Stimulated activated CD4-positive, alpha-beta T cell treated with anti-CD3 and anti-CD28 coated beads, Interleukin-15, amount 100 ng/mL, for 1 hour (primary cell): ENCODE measurements at places on chromosomes 5 and 9.

DNA sequence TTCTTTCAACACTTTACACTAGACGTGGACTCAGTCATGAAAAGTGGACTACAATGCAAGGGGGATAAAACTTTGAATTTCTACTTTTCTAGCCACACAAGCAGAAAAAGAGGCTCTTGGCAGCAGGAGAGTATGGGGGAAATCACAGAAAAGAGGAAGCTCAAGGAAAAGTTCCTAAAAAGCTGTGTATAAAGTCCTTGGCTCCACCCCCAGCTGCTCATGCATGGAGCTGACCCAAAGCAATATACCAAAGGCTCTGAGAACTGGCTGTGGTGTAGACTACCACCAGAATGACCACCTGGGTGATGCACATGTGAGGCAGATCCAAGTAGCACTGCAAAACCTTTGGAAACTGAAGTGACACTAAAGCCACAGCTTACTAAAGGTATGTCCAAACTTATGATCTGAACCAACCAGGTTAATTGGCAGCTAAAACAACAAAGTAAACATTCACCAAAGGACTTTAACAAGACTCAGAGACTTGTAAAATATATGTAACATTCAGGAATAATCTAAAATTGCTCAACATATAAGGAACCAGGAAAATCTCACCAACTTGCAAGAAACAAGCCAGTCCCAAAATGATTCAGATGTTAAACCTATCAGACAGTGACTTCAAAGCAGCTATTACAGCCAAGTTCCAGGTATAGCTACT is 55.5 kb upstream of the RASGRF2 start:
- no peak for DNase-seq

DNA sequence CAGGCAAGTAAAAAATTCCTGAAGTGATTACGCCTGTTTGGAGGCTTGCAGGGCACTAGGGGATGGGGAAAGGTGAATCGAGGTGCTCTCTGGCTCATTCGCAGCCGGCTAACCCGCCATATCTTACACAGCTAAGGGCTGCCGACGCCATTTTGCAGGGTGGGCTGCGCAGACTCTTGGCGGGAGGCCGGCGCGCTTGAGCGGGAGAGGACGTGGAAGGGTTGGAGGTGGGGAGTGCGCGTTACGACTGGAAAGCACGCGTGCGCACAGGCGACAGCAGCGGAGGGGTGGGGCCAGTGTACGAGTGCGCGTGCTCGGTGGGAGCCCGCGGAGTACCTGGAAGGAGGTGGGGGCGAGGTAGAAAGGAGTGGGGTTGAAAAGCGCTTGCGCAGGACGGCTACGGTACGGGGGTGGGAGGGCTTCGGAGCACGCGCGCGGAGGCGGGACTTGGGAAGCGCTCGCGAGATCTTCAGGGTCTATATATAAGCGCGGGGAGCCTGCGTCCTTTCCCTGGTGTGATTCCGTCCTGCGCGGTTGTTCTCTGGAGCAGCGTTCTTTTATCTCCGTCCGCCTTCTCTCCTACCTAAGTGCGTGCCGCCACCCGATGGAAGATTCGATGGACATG is at the start of gene NPM1:
Gene NPM1, plus strand, starts transcription at position 505 of the 625 bp plus-strand sequence. Its CDS starts 100 bp downstream, at position 605.
- peak; percentile 94 for DNase-seq

DNA sequence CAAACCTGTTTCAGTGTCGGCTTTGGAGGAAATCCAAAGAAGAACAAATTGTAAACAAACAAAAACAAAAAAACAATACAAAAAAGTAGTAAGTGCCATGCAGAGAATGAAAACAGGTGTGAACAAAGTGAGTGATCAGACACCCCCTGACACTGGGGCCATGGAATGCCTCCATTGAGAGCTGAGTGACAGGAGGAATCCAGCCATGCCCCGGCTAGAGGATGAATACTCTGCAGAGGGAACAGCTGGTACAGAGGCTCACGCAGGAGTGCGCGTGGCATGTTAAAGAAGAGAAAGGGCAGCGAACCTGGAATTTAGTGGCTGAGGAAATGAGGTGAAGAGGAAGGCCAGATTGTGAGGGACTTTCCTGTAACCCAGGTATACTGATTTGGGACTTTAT is 15.5 kb upstream of the CCNJL start:
- no peak for DNase-seq

DNA sequence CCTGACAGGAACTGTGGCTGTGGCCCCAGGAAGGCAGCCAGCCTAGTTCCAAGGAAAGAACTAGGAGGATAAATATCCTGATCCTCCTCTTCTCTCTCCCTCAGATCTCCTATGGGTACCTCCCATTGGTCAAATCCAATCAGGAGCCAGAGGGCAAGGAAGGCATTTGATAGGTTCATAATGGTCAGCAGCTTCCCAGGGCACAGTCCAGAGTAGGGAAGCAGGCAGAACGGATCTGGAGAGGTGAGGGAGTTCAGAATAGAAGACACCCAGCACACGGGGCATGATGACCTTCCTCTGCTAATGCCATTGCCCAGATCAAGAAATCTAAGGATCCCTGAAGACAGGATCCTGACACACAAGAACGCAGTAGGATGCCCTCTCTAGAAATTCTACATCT is 8.6 kb downstream of the ABLIM3 start:
- DNase-seq = no peak

GRCh38 chr9:86407022-86407421 is 52.8 kb upstream of the TUT7 start:
- DNase-seq = no peak

DNA sequence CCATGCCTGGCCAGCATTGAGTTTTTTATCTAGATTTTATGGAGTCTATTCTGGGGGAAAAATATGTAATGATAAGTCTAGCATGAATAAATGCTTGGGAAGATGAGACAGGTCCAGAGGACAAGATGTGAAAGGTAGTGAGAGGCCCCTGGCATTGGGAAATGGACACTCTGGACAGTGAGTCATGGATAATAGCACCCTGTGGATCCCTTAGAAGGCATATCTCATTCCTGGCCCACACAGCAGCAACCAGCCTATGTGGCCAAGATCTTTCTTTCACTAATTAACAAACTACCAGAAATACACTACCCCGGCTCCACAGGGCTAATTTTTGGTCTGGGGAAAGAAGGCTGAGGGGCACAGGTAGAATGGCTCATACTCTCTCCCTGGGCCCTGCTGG is 356.1 kb downstream of the TRIM32 start:
- no peak for DNase-seq

GRCh38 chr9:122095010-122095767 is 2.1 kb upstream of the TTLL11 start:
- DNase-seq = no peak

GRCh38 chr5:113373426-113373825 is 61.4 kb downstream of the TSSK1B start:
- no peak for DNase-seq

DNA sequence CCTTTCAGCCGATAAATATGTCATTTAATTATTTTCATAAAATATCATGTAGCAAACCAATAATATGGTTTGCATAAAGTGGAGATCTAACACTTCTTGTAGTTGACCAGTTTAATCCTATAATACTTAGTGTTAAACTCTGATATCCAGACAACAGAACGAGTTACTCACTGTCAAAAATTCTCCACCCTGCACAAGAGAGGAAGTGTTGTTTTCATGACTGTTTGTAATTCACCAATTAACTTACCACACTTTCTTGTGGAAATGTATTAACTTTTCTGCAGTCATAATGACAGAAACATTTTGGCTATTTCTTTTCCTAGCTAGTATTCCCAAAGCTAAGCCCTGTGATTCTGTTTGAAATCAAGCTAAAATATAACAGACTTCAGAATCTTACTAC is 555.3 kb upstream of the FTMT start:
- DNase-seq = no peak

DNA sequence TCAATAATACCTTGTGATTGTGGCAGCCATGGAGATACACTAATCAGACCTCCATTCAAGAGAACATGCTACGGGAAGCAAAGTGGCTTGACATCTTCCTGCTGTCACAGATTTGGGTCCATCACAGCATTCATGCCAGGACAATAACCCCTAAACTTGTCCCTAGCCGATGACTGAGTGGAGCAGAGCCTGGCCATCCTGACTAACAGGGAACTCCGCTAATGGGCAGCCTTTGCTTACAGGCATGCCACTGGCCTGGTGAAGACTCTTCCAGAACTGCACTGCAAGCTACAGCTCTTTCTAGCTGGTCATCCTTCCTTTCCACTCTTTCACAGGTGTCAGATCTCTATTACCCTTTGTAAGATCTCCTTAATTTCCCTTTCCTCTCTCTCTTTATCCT is 16.0 kb downstream of the FAM174A start:
- DNase-seq = no peak

DNA sequence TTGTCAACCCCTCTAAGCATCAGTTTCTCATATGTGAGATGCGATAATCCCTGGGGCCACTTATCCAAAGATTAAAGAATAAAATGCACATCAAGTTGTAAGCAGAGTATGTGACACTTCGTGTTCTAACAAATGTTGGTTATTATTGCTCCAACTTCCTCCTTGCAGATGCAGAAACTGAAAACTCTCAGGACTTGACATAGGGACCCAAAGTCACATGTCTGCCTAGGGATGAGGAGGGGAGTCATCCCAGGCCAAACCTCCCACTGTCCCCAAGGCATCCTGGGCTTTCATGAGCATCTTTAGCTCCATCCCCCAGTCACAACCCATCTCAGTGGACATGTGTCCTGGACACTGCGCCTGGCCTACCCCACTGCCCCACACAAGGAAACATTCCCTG is 27.5 kb upstream of the SYK start:
- DNase-seq = no peak

GRCh38 chr5:38463634-38464521 is 92.6 kb downstream of the LIFR start:
- no peak for DNase-seq
